ENCODE measurements at places on chromosomes 2 and 18.

DNA sequence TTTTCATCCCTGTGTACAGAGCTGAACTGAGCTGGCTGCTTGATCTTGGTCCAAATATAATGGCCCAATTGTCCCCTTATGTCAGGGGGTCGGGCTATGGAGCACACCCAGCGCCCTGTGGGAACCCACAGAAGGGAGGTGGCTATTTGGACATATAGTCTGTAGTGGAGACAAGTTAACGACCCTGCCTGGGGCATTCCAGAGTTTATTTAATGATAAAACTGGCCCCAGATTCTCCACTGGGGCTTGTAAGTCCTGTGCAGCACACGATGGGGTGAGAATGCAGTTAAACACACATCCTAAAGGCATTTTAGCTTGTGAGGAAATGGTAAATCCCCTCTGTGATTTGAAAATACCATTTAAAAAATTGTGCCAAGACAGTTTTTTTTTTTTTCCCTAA is 72.9 kb downstream of the QPCT start:
- no peak for DNase-seq

DNA sequence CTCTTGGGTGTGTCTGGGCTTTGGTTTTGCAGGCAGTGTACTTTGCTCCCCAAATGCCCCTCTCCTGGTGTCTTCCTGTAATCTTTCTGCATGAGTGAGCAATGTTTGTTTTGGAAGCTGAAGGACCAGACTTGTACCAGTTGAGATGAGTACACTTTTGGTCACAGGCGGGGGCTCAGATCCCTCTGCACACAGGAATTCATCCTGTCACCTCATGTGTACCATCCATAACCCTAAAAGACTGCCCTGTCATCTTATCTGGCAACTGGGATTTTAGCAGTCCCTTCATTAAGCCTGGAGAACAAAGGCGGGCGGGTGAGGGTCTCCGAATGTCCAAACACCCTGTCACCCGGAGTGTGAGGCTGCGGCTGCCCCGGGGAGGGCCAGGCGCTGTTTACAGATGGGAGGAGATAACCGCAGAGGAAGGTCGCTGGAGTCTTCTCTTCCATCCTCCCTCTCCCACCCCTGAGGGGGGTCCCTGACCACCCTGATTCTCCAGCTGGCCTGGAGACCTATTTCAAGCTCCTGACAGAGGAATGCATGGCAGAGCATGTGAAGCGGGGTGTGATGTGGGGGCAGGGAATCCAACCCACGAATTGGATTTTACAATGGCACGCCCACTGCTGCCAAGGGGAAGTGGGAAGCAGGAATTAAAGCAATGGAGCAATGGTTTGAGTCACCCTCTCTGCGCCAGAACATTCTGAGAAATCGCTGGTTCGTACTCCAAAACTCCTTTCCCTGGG is 158.2 kb upstream of the MYCN start:
- DNase-seq = no peak

GRCh38 chr2:128308889-128309279 is 9.8 kb downstream of the HS6ST1 start:
- DNase-seq = no peak

DNA sequence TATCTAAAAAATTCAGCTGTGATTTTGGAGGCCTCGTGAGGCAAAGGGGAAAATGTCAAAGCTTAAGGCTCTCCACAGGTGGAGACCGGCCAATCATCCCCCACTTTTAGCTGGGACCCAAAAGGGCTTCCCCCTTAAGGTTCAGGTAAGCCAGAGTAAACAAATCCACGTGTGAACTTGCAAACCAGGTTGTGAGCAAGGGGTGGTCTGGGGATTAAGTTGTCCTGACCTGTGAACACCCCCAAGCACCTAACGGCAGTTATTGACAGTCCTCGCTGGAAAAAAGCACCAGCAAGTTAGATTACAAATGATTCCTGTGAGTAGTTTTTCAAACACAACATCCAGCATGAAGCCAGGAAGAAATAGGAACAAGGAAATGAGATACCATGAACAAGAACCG is 42.9 kb downstream of the MYO7B start:
- no peak for DNase-seq

DNA sequence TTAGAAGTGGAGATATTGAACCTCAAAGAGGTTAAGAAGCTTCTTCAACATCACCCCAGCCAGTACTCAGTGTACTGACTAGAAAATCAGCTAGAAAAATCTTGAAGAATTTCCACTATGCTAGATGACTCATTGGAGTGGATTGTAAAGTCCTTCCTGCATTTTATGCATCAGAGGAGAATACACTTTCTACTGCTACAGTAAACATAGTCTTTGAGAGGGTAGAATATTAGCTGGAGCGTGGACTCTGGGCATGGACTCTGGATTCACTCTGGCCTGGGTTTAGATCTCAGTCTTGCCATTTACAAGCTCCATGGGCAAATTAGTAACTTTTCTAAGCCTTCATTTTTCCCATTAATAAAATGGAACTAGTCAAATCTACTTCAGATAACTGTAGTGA is 215.9 kb downstream of the IRS1 start:
- no peak for DNase-seq

DNA sequence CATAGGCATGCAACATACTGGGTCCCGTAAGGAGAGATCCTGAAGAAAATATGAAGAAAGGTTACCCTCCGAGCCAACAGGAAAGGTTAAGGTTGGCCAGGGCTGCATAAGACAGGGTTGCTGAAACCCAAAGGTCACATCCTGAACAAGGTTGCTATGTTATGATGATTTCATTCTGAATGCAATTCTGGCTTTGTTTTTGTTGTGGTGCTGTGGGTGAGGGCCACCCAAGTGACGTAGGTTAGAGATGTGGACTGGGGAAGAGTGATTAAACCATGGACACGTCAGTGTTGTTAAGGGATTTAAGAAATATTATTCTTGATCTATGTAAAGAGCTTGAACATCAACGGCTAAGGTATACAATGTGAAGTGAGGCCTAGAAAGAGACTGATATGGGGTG is 60.0 kb downstream of the ZEB2 start:
- no peak for DNase-seq

DNA sequence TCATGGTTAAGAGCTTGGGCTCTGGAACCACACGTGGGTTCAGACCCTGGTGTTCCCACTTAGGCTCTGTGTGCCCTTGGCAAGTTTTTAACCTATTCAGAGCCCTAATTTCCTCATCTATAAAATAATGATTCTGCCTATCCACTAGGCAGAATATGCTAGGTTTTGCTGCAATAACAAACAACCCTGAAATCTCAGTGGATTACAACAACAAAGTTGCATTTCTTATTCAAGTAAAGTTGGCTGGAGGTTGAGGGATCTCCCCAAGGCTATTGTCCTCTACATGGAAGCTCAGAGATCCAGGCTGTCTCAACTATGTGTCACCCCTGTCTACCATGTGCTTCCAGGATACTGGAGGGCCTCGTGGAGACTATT is 275.4 kb upstream of the SIX2 start:
- no peak for DNase-seq

GRCh38 chr2:126359494-126359893 is 296.5 kb upstream of the GYPC start:
- peak; percentile 19 for DNase-seq

DNA sequence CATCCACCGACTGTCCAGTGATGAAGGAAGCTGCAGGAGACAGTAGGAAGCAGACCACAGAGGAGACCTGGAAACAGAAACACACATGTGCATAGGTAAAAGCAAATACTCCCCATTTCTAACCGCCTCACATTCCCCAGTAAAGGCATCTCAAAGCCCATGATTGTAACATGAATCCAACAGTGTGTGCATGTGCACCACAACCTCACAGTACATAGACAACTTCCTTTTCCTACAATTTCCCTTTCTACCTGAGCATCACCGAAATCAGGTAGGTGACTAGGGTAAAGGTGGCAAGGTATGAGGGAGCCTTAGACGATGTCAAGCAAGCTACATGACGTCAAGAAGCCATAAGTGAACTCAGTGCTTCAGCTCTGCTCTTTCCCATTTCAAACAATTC is 30.6 kb upstream of the MREG start:
- DNase-seq = no peak

DNA sequence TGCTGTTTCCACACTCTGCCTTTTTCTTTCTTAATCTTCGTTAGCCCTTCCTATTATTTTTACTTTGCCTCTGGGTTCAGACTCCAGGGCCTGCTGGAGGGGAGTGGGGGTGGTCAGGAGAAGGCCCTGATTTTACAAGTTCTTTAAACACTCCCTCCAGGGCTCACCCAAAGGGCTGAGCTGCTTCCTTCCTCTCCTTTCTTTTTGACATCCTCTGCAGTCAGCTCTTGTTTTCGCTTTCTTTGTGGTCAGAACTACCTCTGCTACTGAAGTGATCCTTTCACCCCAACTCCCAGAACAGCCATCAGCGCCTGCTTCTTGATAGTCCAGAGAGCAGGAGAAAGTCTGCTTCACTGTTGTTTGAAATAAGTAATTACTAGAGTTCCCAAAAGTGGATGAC is 925.7 kb downstream of the EPHA4 start:
- DNase-seq = no peak

GRCh38 chr2:37786854-37787253 is 115.4 kb upstream of the CDC42EP3 start:
- peak; percentile 91 for DNase-seq

GRCh38 chr2:189016311-189016861 is 42.2 kb downstream of the COL3A1 start:
- DNase-seq = no peak

GRCh38 chr2:46079985-46080560 is 217.1 kb upstream of the EPAS1 start:
- DNase-seq = no peak

- peak; percentile 25 for DNase-seq
These were observed 101.1 kb upstream of the LPIN2 start for GRCh38 chr18:3114026-3114425.

Measured in NCI-H774 (cell line).